ENCODE measurements at places on chromosomes 7 and 10.
A peak's percentile ranks its signal among the peaks of the same experiment; 100 is the strongest.

- ATAC-seq, result no peak
These were observed 146.4 kb upstream of the NOBOX start for GRCh38 chr7:144549861-144550260.

- no peak for ATAC-seq
These were observed 2.6 kb downstream of the MEST start for GRCh38 chr7:130494431-130494858.

DNA sequence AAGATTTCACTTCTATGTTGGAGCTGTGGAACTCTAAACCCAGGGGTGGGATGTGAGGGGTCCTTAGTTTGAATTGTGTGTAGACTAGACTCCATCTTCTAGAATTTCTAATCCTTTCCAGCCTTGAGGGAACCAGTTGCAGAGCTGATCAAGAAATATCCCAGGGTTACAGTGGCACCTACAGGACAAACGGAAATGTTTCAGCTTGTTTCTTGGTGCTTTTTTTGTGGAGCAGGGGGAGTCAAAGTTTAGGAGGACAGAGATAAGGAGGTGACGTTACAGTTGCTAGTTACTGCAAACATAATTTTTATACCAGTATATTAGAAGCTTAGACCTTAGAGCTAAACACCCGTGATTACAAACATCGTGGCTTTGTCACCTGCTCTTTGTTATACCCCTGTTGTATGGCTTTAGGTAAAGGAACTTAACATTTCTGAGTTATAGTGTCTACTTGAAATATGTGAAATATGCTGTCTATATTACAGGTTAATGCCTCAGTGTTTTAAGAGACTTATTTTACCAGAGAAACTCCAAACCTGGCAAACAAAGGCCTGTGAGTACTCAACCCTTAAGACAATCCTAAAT lies 84.5 kb upstream of the DYNC1I1 start:
- ATAC-seq, result peak; percentile 71

DNA sequence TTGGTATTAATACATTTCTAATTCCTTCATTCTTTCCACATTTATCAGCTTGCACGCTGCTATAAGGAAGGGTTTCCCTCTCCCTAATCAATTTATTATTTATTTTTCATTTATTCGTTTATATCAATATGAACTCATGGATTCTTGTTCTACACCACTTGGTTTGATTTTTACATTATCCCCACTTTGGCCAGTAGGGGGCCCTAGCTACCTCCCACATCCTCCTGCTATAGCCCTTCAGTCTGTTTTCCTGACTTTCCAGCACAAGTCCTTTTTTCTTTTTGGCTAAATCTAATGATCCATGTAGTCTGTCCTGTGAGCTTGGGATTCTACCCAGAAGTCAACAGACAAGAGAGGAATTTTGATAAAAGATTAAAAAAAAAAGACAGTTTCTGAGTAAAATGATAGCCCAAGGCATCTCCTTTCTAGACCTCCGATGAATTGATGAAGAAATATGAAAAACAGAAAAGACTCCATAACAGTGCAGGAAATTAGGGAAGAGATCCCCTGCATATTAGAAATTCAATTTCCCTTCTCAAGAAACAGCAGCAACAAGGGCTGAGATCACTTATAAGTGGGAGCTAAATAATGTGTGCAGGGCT lies 47.7 kb downstream of the LYZL2 start:
- peak; percentile 72 for ATAC-seq

DNA sequence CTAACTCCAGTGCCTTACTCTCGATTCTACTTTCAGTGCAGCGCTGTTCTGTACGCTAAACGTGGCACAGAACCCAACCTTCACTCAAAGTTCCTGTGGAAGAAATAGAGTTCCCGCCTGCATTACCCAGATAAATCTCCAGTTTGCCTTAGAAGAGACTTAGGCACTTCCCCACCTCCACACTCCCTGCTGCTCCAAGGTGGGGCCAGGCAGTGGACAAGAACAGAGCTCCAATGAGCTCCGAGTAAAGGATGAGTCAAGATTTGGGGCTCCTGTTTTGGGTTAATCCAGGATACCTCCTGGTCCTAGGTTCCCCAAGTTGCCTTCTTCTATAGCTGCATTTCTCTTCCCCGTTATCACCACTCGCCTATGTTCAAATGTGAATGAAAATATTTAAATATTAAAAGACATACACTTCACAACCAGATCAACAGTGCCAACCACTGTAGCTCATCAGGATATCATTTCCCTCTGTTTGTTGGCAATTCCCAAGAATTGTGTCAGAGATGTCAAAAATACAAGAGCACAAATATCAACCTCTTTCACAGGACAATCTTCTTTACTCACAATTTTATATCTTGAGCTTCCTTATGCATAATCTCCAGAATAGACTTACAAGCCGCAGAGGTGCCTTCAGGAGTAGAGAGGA lies 48.0 kb downstream of the MALSU1 start:
- peak; percentile 3 for ATAC-seq

GRCh38 chr7:151833691-151834090 lies 43.2 kb downstream of the PRKAG2 start:
- ATAC-seq, result peak; percentile 49

DNA sequence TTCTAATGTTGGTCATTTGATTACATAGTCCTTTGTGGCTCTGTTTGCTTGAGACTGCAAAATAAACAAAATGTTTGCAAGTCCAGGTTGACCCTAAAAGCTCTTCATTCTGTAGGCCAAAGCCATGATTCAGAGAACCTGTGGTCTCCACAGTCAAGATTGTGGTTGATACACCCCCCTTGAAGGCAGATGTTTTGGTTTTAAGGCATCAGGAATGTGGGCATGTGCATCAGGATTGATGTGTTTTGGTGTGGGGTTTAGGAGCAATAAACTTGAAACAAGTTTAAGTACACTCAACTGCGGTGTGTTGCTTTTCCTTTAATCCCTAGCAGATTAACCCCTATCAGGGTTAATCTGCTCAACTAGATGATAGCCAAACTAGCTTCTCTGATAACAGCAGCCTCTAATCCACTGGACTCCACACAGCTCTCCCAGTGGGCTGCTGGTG lies 379.1 kb upstream of the GALNT17 start:
- no peak for ATAC-seq

DNA sequence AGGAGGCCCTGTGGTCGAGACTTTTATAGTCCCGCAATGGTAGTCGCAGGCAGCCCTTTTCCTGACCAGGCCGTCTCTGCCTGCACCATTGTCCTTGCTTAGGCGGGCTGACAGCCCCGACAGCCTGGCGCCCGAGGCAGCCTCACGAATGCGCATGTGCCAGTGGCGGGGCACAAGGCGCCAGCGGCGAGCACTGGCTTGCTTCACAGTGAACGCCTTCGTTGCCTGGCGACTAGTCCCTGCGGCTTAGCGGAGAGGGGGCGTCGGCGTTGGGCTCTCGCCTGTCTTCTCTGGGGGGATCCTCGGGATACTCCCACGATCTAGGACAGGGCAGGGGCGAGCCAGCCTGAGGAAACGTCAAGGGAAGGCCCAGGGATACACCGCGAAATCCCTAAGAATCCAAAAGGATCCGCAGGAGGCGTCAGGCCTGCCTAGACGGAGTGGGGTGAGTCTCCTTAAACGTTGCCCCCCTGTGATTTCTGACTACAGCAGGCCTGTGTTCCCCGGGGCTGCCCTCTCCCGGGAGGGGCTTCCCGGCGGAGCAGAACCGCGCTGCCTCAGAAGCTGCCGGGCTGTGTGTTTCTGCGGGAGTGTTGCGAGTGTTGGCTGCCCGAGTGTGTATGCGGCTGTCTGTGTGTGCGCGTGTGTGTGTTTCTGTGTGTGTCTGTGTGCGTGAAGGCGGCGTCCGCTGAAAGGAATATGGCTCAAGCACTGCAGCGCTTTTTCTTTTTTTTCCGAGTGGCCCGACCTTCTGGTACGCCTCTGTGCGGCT lies 20.5 kb upstream of the ZNF273 start:
- no peak for ATAC-seq

GRCh38 chr7:50359995-50360925 lies 55.7 kb downstream of the IKZF1 start:
- ATAC-seq, result no peak

GRCh38 chr7:102188746-102189145 lies 97.9 kb upstream of the SH2B2 start:
- no peak for ATAC-seq

GRCh38 chr7:108004220-108005142 lies 1.5 kb upstream of the LAMB1 start:
- ATAC-seq, result no peak

GRCh38 chr7:66641526-66641871 lies 12.8 kb downstream of the KCTD7 start:
- no peak for ATAC-seq

GRCh38 chr7:81514546-81514945 lies 255.3 kb downstream of the HGF start:
- ATAC-seq, result no peak

DNA sequence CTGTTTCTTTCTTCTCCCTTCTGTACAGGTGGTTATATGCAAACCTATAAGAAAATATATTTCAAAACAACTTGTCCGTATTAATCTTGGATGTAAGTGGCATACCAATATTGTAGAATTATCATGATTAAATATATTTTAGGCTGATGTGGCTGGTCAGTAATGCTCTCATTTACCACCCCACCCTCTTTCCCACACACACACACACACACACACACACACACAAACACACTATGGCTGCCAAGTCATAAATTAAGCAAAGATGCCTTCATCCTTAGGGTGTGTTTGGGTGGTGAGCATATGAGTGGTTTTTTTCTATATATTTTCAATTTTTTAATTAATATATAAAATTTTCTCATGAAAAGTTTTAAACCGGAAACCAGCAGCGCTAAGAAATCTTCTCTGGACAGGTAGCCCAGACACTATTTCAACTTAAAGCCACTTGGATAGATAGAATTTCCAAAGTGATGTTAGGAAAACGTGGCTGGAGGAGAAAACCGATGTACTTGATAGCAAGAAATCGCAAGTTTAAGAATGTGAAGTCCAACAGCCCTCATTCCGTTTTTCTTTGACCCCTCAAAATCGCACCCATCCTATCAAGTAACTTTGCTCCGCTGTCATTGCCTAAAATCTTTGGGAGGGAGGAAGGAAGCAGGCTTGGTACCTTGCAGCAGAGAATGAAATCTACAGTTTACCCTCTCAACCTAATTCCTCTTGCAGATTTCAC lies 171.7 kb downstream of the FAM107B start:
- ATAC-seq, result no peak

DNA sequence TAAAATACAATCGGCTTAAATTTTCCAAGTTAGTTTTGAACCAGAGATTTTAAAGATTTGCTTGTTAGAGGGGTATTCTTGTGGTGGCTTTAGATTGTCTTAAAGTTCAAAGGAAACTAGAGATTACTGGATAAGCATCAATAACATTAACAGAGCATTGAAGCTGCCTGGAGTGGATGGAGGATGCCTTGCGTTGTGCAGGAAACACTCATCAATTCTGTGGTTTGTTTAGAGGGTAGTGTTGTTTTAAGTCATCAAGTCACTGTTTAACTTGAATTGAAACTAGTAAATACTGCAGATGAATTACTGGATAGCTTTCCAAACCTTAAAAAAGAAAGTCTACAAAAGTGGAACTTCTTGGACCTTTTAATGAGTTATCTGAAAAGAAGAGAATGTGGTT lies 218.6 kb downstream of the CELF2 start:
- ATAC-seq, result no peak

GRCh38 chr7:67620216-67620933 lies 623.7 kb downstream of the TYW1 start:
- no peak for ATAC-seq

- ATAC-seq, result peak; percentile 73
These were observed 563 bp downstream of the STAM start for GRCh38 chr10:17644485-17644943.

DNA sequence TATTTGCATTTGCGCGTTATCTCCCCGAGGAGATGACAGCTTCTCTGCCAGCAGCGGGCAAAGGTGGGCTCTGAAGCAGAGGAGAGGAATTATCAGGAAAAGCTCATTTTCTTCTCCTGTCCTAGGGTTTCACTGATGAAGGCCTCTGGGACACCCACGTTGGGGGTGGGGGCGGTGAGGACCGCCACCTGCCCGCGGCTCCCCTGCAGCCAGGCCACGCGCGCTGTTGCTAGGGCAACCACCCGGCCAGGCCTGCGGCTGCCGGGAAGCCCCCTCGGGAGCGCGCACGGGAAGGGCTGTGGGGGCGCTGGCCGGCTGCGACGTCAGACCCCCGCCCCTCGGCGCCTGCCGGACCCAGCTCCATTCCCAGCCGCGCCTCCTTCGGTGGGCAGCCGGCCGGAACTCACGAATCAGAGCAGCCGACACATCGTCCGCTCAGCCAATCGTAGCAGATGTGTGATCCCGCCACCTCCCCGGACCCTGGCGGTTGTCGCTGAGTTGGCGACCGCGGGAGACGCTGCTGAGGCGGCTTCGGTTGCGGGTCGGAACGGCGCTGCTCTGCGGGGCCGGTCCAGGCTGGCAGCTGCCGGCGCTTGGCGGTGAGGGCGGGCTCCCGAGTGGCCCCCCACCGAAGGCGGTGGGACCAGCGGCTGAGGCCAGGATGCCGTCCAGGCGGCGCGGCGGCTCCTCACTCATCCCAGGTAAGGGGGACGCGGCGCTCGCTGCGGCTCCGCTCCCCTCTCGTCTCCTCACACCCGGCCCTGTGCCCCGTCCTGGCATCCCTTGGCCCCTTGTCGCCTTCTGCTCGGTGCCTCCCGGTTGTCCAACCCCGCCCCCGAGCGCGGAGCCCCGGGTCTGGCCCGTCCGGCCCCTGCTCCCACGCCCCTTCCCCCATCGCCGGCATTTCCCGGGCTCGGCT lies at the start of gene TPST1:
Gene TPST1, plus strand, starts transcription at position 513 of the 919 bp plus-strand sequence. CDS start 35,092 bp downstream, outside the sequence.
- peak; percentile 94 for ATAC-seq

DNA sequence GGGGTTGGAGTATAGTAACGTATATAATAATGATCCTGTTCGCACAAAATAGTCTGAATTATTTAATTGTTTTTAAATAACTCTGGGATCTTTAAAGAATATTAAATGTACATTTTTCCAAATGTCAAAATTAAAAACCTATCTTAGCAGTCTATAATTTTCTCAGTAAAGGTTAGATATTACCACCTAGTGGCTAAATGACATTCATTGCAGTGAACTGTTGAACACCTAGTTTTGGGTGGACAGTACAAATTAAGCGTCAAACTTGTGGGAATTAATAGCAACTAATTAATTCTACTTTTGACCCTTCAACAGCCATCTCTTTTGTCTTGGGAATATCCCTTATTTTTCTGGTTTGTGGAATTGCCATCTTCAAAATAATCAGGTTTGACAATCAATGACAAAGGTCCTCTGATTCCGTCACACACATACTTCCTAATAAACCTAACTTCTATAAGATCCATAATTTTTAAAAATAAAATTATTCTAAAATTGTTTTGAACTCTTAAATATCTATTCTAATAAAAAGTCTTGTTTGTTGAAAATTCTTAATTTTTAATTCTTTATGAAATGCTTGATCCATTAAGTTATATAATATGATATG lies 165.7 kb downstream of the SEMA3D start:
- ATAC-seq, result peak; percentile 31

Measured in SK-N-SH treated with all-trans-retinoic acid at 6 μM for 48 hours (cell line).